ENCODE measurements at places on chromosomes 5 and 9.

- DNase-seq = no peak
Observed at GRCh38 chr9:106528158-106528557, 334.8 kb upstream of the ZNF462 start.

DNA sequence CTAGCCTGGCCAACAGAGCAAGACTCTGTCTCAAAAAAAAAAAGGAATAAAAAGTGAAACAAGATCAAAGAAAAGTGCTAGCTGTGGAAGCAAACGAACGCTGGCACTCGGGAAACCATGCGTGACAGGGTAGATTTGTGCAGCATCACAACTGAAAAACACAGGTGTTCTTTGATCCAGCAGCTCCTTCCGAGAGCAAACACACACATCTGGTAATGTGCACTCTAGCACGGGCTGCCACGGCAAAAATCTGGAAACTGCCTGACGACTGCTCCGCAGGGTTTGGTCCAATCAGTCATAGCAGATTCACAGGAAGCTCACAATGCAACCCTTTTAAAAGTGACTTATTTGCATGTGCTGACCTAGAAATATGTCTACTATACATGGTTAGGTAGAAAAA, 80.0 kb downstream of the SYK start:
- no peak for DNase-seq

DNA sequence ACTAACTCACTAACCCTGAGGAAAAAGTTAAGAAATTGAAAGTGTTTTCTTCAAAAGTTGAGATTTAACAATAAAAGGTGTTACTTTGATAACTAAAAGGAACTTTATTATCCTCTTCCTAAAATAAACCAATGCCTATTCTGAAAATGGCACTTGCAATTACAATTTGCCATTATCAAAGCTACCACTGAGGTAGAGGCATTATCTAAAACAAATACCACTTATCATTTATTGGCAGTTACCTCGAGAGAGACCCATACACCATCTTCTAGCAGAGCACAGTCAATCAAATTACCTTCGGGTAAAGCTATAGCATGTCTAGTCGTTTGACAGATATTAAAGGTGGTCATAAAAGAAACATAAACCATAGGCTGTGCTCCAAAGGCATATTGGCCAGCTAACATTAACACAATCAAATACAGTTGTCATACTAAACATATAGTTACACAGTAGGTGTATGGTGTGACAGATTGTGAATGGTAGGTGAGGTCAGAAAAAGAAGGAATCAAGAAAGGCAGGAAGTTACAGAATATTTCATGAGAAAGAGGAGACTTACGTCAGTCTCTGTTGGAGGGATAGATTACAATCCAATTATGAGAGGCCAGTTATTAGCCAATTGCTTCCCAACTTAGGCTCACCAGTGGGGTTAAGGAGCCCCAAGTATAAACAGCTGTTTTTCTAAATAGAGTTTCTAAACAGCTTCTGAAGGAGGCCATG, 56.3 kb downstream of the VCAN start:
- DNase-seq = no peak

DNA sequence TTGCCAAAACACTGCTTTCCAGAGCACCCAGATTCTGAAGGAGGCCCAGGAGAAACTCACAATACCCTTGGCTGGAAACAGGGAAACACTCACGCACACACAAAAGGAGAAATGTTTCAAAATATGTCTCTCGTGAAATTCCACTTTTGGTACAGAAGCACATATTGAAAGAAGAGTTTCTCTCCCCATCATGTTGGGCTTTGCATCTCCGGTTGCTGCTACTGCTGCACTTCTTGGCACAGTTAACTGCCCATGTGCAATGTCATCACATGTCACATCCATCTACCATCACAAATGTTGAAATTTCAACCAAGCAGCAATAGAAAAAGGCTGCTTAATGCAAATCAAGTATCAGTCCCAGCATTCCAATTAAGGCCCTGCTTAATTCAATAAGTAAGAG, 72.1 kb downstream of the ABCA1 start:
- no peak for DNase-seq

DNA sequence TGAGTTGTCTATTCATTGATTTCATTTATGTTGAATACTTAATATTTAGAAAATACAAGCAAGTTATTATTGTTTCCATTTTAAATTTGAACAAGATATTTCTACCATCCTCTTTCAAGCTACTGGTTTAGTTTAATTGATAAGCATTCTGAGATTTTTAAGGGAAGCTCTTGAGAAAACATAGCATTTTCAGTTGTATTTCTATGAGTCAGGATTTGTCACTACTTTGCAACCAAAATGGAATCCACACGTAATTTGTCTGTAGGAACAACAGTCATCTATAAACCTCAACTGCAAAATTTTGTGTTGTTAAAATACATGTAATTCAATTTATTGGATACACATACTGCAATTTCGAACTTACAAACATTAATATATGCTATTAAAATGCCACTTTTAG, 74.0 kb downstream of the PRR16 start:
- DNase-seq = peak; percentile 78

GRCh38 chr9:2153630-2154217, 138.6 kb downstream of the SMARCA2 start:
- DNase-seq = no peak

DNA sequence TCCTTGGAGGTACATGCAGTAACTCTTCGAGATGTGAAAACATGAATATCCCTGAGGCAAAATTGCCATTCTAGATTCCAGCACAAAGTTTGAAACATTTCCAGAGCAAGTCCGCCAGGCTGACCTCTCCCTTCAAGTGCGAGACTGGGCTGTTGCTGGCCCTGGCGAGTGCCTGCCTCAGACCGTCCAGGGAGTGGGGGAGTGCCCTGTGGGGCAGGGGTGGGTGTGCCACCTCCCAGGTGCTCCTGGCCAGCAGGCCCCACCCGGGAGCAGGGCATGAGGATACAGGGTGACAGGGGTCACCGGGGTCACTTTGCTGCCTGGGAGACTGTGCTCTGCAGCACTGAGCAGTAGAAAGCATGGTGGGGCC, 199.9 kb downstream of the AOPEP start:
- DNase-seq = no peak

- DNase-seq = no peak
Observed at GRCh38 chr5:10631316-10631996, 67.6 kb downstream of the ANKRD33B start.

DNA sequence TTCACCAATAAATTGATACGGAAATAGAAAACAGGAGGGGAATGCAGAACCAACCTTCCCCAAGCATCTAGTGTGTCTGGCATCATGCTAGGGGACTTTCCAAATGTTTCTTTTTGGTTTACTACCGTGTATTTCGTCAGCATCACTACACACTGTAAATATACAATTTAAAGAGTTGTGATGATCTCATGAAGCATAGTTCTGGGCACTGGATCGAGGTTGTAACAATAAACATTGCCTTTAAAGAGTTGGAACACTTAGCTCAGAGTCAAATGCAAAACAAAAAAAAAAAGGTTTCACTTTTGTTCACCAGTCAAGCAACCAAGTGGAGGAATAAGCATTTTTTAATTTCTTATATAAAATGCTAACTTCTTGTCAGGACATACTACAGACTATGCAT, 2.9 kb upstream of the SCAI start:
- DNase-seq = no peak

GRCh38 chr5:92879806-92880543, 701.0 kb downstream of the NR2F1-AS1 start:
- no peak for DNase-seq

DNA sequence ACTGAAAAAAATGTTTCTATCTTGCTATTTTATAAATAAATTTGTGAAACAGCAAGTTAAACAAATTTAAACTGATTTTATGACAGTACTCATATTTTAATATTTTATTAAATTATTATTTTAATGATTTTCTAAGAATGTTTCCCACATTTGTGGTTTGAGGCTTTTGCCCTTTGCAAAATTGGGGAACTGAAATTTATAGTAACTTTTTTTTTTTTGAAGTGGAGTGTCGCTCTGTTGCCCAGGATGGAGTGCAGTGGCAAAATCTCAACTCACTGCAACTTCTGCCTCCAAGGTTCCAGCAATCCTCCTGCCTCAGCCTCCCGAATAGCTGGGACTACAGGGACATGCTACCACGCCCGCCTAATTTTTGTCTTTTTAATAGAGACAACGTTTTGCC, 7.2 kb upstream of the ADGRV1 start:
- DNase-seq = no peak

- peak; percentile 63 for DNase-seq
Observed at GRCh38 chr9:5442400-5443011, 4.8 kb upstream of the PLGRKT start.

DNA sequence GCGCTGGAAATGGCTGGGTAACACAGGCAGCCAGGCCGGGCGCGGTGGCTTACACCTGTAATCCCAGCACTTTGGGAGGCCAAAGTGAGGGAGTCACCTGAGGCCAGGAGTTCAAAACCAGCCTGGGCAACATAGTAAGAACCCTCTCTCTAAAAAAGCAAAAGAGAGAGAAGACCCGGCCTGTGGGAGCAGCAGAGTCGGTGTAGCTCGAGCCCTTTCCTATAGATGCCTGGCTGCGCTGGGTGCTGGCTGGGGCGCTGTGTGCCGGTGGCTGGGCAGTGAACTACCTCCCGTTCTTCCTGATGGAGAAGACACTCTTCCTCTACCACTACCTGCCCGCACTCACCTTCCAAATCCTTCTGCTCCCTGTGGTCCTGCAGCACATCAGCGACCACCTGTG, 9.2 kb downstream of the UCK1 start:
- no peak for DNase-seq

DNA sequence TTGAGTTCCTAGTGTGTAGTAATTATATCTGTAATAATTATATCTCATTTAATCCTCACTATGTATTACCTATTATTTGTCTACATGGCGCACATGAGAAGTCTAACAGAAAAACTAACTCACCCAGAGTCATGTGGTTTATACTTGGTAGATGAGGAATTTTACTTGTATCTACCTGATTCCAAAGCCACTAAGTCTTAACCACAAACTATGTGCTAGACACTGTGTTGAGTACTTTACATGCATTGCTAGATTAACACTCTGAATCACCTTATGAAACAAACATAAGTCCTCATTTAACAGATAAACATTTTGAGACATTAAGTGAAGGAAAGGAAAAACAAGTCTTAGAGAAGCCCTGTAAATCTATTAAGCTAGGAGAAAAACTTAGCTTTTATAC, 404.8 kb downstream of the TLR4 start:
- DNase-seq = no peak

DNA sequence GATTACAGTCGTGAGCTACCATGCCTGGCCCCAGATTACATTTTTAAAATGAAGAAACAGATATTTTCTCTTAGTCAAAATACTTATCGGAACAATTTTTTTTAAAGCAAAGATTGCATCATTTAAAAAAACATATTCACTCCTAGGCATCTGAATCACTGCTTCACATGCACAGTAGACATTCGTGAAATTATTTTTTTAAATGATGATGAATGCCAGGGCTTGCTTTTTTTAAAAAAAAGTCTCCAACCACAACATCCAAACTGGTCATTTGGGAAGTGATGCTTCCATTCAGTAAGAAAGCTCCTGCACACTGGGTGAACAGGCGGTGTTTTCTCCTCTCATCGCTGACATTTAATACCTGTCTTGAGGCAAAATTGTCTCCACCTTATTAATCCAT, 223.0 kb upstream of the DMRT1 start:
- peak; percentile 77 for DNase-seq

GRCh38 chr5:36436306-36436705, 134.6 kb upstream of the RANBP3L start:
- DNase-seq = no peak

DNA sequence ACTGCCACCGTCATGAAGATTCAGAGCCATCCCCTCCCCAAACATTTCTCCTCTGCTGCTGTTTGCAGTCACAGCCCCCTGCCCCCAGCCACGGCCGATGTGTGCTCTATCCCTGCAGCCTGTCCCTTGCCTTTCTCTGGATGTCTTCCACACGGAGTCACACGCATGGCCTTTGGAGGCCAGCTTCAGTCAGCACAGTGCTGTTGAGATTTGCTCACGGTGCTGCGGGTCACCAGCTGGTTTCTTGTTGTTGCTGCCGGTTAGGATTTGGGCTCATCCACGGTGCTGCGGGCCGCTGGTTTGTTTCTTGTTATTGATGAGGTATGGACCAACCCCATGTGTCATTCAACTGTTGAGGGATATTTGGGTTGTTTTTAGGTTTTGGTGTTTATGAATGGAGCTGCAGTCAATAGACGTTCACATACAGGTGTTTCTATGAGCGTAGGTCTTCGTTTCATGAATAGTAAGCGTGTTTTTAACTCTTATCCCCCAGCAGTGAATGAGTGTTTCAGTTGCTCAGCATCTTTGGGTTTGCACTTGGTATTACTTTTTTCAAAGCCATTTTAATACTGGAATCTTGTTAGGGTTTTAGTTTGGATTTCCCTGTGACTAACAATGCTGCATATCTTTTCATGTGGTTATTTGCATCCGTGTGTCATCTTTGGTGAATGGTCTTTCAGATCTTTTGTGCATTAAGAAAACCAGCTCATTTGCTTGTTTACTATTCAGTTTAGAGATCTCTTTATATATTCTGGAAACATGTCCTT, 57.6 kb downstream of the AHRR start:
- peak; percentile 79 for DNase-seq

GRCh38 chr5:35575578-35575977, 42.1 kb upstream of the SPEF2 start:
- no peak for DNase-seq

DNA sequence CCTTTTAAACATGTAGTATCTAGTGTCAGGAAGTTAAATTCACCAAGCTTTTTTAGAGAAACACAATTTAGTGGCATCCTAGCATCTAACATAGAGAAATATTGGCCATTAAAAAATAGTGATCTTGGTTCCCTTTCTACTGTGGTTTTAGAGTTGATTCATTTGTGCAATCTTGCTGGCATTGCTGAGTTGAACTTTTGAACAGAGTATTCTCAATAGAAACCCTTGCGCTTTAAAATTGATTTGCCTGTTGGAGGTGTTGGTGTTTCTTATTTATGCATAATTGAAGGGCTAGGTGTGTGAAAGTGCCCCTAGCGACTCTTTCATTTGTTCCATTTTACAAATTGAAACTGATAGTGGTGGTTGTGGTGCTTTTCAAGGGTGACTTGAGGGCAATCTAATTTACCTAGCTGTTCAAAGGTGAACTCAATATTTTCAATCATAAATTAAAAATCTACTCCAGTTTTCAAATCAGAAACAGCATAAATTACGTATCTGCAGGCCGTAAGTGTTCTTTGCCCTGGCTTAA, 73.0 kb upstream of the MPDZ start:
- DNase-seq = no peak

DNA sequence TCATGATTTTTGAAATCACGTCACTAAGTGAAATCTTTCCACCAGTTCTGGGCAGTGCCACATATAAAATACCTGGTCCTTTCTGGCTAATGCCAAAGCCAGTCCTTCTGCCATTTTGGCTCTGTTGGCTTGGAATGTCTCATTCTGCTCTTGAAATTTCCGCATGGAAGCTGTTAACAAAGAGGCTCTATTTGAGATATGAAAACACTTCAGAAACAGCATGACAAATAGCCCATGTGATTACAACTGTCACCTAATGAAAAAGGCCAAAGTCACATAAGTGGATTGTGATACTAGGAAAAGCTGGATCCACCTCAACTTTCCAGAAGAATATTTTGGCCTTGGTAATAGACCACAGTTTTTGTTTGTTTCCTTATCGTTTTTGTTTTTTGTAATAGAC, 12.8 kb downstream of the GOLGA1 start:
- DNase-seq = no peak

- DNase-seq = no peak
Observed at GRCh38 chr5:6066016-6066415, 312.3 kb downstream of the MED10 start.

- DNase-seq = no peak
Observed at GRCh38 chr5:147616421-147616820, 106.6 kb upstream of the DPYSL3 start.
